ENCODE measurements at places on chromosomes 1 and 21.

DNA sequence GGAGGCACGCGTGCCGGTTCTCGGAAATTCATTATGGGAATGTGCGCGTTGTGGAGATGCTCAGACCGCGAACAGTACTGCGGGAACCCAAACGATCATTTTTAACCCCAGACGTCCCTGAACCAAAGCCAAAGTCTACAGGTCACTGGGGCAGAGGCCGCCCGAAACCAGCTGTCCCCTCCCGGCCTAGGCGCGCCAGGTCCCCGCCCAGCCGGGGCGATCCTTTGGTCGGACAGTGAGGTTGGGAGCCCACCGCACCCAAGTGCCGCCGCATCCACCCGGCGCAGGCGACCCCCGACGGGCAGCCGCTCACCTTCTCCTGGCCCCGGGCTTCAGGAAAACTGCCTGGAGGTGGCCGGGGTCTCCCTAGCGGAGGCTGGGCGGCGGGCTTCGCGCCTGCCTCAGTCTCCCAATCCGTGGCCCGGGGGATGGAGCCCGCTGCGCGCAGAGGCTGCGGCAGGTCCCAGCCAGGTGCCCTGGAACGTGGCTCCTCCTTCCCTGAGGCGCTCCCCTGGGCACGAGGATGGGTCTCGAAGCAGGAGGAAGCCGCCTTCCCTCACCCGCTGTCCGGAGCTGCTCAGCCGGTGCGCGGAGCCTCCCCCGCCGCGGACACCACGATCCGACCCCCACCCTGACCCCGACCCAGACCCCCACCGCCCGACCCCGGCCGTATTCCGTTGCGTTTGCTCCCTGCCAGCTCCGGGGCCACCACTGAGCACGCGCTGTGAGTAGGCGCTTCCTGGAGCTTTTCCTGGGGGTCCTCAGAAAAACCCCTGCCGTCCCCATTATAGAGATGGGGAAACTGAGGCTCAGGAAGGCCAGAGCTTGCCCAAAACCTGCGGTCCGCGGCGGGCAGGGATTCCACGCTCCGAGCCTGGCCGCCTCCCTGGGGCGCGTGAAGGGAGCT is 8.1 kb upstream of the SLX9 start:
- DNase-seq = peak; percentile 71

DNA sequence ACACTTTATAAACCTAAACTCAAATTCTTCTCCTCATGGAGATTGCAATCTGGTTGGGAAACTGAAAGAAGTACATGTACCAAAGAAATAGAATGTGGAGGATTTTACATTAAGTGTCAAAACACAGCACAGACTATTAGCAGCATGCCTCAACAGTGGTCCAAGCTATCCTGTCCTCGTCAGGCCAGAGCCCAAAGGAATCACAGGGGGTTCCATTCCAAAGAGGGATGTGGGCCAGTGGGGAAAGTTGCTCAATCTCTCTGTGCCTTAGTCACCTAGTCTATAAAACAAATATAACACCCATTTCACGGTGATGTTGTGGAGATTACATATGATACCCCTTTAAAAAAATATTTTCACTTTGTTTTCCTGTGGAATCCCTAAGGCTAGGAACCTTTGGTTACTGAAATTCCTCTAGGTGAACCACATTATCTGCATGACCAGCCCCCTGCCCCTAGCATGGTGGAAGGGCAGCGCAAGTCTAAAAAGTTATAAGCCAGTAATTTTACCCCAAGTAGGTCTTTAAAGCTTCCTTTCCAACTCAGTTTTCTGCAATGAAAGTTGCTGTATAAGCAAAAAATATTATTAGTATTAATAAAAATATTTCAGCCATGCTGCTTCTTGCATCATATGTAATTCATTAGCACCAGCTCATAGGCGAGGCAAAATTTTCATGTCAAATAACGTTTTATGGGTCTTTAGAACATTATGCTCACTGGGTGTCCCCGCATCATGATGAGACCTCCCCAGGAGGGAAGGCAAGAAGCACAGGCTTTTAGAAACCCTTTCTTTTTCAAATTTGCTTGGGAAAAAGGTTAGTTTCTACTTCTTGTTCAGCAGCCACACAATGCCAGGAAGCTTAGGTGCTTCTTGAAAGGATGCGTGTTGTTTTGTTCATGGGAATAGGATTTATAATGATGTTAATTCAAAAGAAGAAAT is 548.8 kb upstream of the PKN2 start:
- no peak for DNase-seq

DNA sequence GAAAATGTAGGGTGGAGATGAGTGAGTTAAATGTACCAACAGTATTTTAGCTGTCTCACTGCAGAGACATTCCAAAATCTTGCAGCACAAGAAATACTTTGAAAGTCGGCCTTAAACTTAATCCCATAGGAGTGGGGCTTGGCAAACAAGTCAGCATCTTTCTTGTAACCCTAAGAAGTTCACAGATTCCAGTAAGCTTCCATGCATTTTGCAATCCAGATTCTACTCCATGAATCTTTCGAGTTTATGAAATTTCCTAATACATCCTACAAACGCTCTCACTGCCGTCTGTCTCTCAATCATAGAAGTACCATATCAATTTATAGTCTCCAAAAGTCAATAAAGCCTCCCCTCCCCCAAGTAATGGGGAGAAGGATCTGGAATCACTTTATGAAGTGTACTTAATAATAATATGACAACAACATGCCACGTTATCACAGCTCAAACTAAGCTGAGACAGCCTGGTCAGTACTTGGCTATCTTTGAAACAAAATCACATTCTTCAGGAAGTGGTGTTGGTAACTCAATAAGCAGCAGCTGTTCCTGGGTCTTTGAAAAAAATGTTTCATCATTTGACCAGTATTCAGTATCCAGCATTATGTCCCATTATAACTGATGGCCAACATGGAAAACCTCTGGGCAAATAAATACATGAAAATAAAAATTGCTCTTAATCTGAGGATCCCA is 317.4 kb upstream of the RUNX1 start:
- no peak for DNase-seq

DNA sequence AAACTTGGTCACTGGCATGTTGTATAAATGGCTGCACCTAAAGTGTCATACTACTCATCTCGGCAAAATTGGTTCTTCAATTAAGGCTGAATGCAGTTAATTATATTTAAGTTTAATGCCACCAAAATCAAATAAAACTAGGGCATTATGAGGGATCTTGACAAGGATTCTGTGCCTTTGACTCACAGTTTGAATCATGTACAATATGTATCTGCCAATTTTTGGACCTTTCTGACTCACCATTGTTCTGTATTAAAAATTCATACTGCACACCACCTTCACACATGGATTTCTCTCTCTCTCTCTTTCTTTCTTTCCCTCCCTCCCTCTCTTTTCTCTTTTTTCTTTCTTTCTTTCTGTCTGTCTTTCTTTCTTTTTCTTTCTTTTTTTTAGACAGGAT is 14.1 kb upstream of the STXBP3 start:
- no peak for DNase-seq

- DNase-seq = no peak
Measured at GRCh38 chr1:100400404-100400803, 48.1 kb downstream of the CDC14A start.

DNA sequence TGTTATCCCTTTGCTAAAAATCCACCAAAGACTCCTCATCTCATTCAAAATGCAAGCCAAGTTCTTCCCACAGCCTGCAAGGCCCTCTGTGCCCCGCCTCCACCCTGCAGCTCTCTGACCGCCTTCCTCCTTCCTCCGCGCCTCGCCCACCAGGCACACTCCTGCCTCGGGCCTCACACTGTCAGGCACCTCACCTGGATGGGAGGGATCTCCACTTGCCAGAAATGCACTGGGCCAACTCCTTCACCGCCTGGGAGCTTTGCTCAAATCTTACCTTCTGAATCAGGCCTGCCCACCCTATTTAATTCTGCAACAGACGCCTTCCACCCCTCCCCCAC is 26.2 kb downstream of the PGBD5 start:
- DNase-seq = no peak

GRCh38 chr1:1599030-1599934 is 653 bp downstream of the FNDC10 start:
- no peak for DNase-seq

GRCh38 chr1:108540977-108541376 is 18.9 kb upstream of the EEIG2 start:
- no peak for DNase-seq

GRCh38 chr1:184701816-184702215 is 52.8 kb downstream of the EDEM3 start:
- no peak for DNase-seq

DNA sequence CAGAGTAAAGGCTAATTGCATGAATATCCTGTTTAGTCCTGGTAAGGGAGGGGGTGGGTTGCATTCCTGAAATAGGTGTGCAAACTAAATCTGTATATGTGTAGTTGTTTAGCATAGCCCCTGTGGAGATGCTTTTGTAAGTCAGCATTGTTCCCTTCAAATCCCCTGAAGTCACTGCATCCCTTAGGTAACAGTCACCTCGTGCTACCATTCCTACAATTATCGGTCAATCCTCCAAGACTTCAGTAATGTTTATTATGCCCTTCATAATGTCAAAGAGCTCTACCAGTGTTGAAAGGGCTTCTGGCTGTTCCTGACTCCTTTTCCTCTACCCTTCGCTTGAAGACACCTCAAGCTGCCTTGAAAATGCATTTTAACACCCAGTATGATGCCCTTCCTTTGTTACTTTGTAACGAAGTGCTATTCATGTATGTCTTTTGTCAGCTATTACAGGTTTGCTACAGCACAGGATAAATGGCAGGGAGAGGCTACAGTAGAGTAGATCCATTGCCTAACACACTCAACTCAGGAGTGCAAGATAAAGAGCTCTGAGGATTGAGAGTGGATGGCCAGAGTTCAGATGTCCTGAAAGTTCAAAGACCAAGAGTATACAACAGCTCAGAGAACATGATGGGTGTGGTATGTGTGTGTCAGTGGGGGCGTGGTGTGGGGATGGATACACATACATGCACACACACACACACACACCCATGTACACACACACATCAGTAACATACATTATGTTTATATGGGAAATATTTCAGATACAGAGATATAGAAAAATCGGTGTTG is 27.4 kb upstream of the FOXD3 start:
- DNase-seq = no peak

All from activated CD8-positive, alpha-beta memory T cell treated with anti-CD3 and anti-CD28 coated beads for 24 hours (primary cell).